WTC11 (cell line): ENCODE measurements at places on chromosomes 2 and 18. TPM values are rescaled to one million over a fixed set of nuclear protein-coding genes. Genes with fewer than 3 reads are reported as not detected.

DNA sequence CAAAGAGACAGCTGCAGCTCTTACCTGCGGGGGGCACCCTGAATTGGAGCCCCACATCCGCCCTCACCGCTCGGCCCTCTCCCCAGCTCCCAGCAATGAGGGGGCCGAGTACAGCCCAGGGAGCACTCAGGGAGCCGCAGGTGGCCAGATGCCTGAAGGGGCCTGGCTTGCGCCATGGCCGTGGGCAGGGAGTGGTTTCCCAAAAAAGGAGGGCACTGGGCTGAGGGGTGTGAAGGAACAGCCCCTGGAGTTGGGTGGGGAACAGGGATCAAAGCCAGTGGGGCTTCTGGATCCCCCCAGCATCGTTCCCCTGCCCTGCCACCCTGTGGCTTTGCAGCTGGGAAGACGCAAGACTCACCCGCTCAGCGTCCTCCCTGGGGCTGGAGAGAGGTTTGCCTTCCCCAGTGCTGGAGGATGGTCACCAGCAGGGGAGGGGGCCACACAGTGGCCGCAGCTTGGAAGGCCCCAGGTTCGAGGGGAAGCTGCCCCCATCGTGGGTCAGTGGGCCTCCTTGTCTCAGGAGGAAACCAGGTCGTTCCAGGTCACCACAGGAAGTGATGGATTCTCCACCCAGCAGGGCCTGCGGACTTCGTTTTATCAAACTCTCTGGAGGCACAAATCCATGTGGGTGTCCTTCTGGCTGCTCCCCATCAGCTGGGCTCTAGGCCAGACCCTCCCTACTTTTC, 68.2 kb upstream of the HPCAL1 start:
- peak; percentile 8 for DNase-seq

- no peak for DNase-seq
These were observed 301.8 kb downstream of the TRIB2 start for GRCh38 chr2:13018490-13018889.

GRCh38 chr18:44411262-44411905, 269.3 kb upstream of the SETBP1 start:
- no peak for DNase-seq

GRCh38 chr18:22433956-22434355, 16.2 kb upstream of the CTAGE1 start:
- no peak for DNase-seq

Gene TFCP2L1
- 3.3 to 4.3 TPM (median 3.7 TPM) in 3 replicates for total RNA-seq

Gene PAX3
- not detected in 3 replicates for total RNA-seq

- no peak for DNase-seq
These were observed 57.1 kb downstream of the HRH4 start for GRCh38 chr18:24517554-24517953.

Gene DUSP19
- 3.4 to 3.9 TPM (median 3.5 TPM) in 3 replicates for total RNA-seq

GRCh38 chr18:8695932-8696517, 9.3 kb upstream of the MTCL1 start:
- no peak for DNase-seq
